ENCODE measurements at places on chromosomes 6 and 20.

DNA sequence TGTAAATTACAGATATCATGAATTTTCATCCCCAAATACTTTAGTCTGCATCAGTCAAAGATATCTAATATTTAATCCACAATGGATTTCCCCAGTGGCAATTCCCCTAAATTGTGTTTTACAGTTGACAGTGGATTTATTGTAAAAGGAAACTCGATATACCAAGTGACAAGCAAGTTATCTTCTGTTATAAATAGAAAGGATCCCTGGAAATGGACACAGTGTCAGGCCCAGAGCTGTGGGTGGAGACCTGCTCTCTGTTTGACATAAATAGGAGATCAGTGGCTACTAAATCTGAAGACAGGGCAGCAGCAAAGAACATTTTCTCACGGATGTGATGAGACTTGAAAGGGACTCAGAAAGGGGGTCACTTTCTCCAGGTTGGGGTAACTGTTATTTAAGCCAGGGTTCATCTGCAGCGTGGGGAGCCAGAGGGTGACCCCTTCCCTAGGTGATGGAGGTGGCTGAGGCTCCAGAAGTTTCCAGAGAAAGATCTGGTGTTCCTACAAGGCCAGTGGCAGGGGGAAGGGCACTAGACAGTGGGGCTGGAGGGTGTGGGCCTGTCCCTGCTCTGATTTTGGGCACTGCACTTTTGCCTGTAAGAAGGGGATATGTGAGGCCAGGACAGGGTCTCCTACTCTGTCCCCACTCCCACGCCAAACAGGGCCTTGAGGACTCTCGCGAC lies 12.3 kb upstream of the FAM110A start:
- DNase-seq, result no peak

- DNase-seq, result no peak
Measured at GRCh38 chr6:53860511-53860910, 65.7 kb downstream of the LRRC1 start.

DNA sequence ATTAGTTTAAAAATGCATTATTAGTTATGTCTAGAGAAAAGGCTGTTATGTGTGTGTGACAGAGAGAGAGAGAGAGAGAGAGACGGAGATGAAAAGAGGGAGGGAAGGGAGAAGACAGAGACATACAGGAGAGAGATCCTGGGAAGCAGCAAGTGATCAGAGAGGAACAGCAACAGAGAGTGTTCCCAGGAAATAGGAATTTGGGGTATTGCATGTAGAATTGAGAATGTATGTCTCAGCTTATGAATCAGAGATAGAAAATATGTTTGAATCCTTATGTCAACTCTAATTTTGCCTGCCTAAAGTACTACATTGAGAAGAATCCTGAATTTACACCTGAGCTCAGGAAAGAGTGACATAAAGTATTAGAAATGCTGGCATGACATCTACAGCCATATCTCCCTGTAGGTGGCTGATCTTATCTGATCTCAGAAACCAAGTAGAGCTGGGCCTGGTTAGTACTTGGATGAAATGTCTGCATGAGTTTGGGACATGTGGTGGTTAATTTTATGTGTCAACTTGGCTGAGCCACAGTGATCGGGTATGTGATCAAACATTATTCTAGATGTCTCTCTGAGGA lies 130.6 kb downstream of the TENT5A start:
- DNase-seq, result no peak

- DNase-seq, result no peak
Measured at GRCh38 chr20:33653218-33653899, 8.8 kb upstream of the C20orf144 start.

DNA sequence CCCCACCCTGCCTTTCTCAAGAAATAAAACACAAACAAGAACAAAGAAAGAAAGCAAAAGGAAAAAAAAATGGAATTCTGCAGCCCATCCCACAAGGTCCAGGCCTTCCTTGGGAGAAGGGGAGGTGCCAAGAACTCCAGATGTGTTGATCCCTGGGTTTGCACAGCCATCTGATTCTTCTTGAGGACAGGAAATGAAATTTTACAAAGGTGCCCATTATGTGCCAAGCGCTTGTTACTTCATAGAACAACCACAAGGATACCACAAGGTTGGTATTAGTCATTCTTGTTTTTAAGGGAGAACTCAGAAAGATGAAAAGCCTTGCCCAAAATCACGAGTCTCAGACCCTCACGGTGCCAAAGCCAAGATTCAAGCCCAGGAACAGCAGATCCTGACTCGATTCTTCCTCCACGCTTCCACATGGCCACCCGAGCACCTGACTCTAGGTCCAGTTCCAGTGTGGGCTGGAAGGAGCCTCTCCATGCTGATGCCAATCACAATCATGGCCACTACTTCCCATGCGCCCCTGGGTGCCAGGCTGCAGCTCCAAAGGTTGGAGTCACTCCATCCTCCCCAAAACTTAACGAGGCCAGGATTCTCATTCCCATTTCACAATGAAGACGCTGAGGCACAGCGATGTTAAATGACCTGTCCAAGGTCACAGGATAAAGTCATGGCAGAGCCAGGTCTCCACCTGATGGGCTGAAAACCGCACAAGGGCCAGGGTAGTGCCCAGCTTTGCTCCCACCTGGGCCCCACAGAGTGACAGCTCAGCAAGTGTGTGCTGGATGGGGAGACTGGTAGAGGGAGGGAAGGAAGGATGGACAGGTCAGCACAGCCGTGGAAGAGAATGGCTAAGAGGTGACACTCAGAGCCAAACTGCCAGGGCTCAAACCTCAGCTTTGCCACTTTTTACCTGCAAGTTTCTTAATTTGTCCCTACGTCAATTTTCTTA lies 66.7 kb upstream of the TOP1 start:
- no peak for DNase-seq

GRCh38 chr6:49733680-49734079 lies 10.5 kb downstream of the CRISP3 start:
- DNase-seq, result no peak

DNA sequence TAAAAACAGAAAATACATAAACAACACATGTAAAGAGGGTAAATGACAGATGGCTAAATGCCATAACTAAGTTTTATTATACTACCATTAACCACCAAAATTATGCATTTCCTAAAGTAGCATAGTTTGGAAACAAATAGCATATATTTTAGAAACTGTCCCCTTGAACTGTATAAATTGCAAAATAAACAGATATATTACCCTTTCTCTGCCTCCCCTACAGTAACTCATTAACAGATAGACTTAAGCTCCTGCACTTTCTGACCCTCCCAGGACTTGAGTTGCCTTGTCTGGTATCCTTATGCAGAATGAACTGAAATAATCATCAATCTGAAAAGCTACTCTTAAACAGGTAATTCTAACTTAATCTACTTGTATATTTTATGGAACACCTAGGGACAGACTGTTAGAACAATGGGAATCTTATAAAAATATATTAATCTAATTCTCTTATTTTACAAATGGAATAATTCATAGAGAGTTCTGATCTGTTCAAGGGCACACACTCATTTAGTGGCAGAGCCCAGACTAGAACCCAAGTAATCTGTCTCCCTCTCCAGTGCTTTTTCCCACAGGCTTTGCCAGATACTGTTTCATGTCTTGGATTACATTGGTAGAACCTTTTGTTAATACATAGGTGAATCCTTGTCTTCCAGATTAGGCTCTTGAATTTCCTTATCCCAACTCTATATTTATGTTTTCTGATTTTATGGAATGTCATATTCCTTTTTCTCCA lies 50.6 kb upstream of the LOC128125822 start:
- DNase-seq, result no peak

- DNase-seq, result no peak
Measured at GRCh38 chr20:328975-329695, 3.8 kb downstream of the SOX12 start.

DNA sequence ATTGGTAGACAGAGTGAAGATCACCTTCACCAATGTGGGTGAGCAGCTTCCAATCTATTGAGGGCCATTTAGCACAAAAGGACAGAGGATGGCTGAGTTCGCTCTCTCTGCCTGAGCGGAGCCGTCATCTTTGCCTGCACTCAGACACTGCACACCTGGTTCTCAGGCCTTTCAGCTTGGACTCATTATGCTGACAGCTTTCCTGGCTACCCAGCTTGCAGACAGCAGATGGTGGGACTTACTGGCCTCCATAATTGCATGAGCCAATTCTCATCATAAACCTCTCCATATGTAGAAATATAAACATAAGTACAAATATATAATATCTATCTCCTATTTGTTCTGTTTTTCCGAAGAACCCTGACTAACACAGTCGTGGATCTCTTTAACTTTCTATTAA lies 13.7 kb downstream of the TBXT start:
- no peak for DNase-seq

GRCh38 chr20:10402938-10403608 lies 30.9 kb downstream of the MKKS start:
- no peak for DNase-seq

GRCh38 chr20:48098099-48098498 lies 312.8 kb upstream of the SULF2 start:
- no peak for DNase-seq

GRCh38 chr6:132023490-132023889 lies 72.3 kb upstream of the CCN2 start:
- DNase-seq, result no peak

GRCh38 chr20:62002882-62003480 lies 62.7 kb downstream of the TAF4 start:
- no peak for DNase-seq

DNA sequence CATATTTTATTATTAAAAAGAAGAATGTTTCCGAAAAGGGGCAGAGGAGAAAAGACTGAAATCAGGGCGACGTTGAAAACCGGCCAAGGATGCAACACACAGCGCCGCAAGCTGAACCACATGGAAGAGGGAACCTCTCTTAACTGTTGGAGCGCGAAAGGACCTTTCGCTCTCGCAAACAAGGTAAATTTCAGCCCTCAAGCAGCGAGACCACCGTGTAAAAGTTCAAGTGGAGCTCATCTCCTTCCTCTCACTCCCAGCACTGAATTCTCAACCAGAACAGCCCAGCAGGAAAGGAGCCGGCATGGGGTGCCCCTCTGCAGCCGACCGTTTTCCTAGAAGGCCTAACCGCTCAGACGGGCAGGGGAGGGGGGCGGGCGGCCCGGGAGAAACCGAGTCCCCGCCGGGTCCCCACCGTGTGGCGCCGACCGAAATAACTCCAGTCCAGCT lies 621 bp downstream of the GPR63 start:
- DNase-seq, result no peak

- DNase-seq, result no peak
Measured at GRCh38 chr6:52233975-52234823, 10.1 kb downstream of the IL17F start.

DNA sequence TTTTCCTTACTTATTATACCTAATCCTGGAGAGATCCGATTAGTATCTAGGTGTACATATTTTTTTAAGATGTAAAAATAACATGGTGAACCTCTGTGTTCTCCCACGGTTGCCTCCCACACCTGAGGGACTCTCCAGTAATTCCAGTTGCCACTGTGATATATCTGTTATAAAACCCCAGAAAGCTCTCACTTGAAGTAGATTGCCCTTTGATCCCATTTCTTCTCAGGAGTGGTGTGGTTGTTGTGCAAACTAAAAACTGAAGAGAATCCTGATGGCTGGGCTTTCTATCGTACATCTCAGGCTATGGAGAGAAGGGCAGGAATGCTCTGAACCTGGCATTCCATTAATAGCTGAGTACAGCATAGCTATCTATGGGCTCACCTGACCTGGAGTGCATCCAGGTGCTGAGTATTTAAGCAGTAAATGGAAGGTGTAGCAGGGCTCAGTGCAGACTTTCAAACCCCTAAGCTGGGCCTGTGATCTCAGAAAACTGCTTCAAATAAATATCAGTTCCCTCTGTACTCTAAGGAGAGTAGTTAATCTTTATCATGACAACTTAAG lies 41.0 kb downstream of the VGLL2 start:
- no peak for DNase-seq

GRCh38 chr20:22931653-22932608 lies 103.2 kb upstream of the SSTR4 start:
- no peak for DNase-seq

GRCh38 chr6:10520468-10520867 lies 683 bp upstream of the GCNT2 start:
- no peak for DNase-seq

- DNase-seq, result no peak
Measured at GRCh38 chr6:6543181-6543879, 45.2 kb upstream of the LY86 start.

DNA sequence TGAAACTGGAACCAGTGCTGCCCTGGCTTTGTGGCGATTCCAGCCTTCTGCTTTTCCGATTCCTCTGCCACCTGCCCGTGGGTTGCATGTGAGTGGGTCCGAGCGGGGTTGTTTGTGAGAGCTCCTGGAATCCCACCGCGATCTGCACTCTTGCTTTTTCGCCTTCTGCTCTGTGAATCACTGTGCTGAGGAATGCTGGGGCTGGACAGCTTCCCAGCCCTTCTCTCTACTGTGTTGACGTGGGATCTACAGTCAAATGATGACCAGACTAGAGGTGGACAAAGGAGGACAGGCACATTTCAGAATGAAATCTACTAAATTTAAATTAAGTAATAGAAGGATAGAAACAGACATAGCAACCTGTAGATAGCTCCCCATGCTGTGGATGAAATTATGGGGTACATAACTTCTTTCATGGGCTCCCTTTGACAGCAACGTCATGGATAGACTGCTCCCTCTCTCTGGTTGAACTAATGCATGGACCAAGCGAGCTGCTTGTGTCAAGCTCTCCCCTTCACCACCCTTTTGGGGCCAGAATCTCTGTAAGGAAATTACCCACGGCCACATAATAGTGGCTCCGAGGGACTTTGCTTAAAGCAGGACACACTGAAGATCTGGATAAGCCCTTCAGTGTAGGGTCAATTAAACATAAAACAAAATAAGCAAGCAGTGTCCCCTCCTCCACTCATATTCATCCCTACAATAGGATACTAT lies 2.0 kb downstream of the FNDC1 start:
- DNase-seq, result no peak

- peak; percentile 20 for DNase-seq
Measured at GRCh38 chr20:53839423-53840176, 230.8 kb downstream of the BCAS1 start.

GRCh38 chr20:17605131-17605660 lies 35.3 kb downstream of the DSTN start:
- DNase-seq, result no peak

DNA sequence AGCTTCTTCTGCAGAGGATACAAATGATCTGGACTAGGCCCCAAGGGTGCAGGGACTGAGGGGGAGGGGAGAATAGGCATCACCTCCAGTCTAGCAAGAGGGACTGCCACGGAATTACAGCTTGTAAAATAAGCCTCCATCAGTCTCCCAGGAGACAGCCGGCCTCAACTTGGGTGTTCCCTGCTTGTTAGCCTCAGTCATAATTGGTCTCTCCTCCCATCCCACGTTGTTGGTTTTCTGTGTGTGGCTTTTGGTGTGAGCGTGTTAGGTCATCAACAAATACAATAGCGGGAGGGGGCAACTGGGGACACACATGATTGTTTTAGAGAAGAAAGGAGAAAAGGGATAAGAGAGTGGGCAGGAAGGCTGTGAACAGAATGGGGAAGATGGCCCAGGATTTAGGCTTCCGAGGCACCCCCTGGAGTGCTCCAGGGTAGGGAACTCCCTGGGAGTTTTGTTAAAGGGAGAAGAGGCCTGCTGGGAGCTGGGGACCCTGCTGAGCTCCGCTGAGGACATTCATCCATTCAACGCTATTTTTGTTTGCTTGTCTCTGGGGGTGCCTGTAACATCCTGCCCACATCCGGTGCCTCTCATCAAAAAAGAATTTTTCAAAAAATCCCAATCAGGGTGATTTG lies 9.2 kb downstream of the FOXA2 start:
- no peak for DNase-seq

- DNase-seq, result no peak
Measured at GRCh38 chr20:62659488-62660239, 17.4 kb downstream of the SLCO4A1 start.
